ENCODE measurements at places on chromosomes 2 and 18. TPM values are rescaled to one million over a fixed set of nuclear protein-coding genes. Genes with fewer than 3 reads are reported as not detected.

GRCh38 chr18:39751161-39751560 is 2185.6 kb upstream of the CELF4 start:
- DNase-seq = no peak

- DNase-seq = no peak
Measured at GRCh38 chr2:47907039-47907781, 912 bp upstream of the FBXO11 start.

- no peak for DNase-seq
Measured at GRCh38 chr2:75655861-75656260, 9.3 kb downstream of the MRPL19 start.

Gene RSAD2
- 0.20 TPM for total RNA-seq

- DNase-seq = no peak
Measured at GRCh38 chr2:222862909-222863544, 2.2 kb downstream of the ACSL3 start.

DNA sequence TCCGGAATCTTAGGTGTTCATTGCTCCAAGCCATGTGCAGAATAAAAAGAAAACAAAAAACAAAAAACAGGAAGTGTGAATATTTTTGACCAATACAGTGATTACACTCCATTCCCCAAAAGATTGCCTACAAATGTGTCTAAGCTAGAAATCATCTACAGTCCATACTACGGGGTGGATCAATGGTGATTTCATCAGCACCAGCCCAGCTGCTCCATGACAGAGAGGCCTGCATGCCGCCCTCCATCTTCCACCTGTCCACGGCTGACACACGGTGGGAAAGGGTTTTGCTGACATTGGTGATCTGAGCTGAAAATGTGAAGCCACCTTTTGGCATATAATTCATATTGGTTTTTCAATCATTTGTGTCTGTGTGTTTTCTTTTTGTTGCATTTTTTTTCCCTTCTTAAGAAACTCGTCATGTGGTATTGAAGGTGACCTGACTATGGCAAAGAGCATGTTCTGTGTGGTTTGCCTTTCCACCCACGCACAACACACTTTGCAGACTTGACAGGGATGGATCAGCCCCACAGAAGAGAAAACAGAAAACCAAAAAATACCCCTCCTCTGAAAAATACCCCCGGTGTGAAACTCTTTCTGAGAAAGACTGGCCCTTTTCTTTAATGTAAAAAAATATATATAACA is 533.1 kb downstream of the RNF144A start:
- DNase-seq = no peak

Gene IL18R1
- 0.22 TPM for total RNA-seq

GRCh38 chr2:127106457-127106990 is 430 bp downstream of the BIN1 start:
- peak; percentile 32 for DNase-seq

Gene DES
- total RNA-seq = not detected

- no peak for DNase-seq
Measured at GRCh38 chr2:49342156-49342555, 187.8 kb upstream of the FSHR start.

DNA sequence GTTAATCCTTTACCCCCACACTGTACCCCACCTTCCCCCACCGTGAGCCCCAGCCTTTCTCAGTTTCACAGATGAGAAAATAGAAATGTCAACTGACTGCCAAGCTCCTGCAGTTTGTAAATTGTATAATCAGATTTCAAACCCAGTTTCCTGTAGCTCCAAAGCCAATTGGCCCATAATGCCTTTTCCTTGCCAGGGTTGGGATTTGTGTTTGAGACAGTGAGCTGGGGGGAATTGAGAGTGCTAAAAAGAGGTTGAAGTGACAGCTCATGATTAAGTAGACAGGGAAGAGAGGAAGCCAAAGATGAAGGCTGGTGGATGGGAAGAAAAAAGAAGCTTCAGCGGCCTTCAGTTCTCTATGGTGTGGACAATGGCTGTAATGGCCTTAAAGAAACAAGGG is 10.7 kb downstream of the OSBPL6 start:
- no peak for DNase-seq

Gene SCN7A
- not detected for total RNA-seq

DNA sequence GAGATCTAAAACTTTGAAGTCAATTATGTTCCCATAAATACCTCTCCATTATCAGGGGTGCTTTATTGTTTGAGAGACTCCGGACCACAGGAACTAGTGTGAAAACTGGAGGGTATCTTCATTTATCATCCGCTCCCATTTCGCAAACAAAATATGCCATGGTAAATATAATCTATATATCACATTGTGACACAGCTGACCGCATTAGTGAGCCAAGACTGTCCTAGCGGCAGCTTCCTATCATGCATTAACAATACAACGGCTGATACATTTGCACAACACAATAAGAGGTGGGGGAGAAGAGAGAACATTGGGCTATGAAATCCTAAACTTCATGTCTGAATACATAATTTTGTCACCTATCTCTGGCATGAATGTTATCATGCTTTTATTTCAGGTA is 29.5 kb downstream of the BCL11A start:
- no peak for DNase-seq

GRCh38 chr2:105400138-105400540 is 1.3 kb upstream of the FHL2 start:
- DNase-seq = no peak

- no peak for DNase-seq
Measured at GRCh38 chr18:37368110-37368954, 197.3 kb downstream of the CELF4 start.

- no peak for DNase-seq
Measured at GRCh38 chr2:160174322-160174721, 25.8 kb downstream of the ITGB6 start.

DNA sequence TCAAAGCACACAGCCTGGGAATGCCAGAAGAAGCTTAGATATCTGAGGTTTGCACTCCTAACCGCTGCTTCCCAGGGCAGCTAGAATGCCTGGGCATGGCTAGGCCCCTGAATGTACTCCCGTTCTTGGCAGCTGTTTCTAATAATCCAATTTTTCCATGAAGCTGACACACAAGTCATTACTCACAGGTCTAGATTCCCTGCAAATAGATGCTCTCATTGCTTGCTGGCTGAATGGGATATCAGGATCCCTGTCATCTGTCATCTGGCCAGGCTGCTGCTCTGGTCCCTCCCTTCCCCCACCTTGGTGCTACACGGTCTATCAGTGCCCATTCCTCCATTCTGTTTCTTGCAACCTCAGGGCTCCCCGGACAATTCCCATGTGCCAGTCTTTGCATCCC is 40.7 kb upstream of the TEX51 start:
- no peak for DNase-seq

DNA sequence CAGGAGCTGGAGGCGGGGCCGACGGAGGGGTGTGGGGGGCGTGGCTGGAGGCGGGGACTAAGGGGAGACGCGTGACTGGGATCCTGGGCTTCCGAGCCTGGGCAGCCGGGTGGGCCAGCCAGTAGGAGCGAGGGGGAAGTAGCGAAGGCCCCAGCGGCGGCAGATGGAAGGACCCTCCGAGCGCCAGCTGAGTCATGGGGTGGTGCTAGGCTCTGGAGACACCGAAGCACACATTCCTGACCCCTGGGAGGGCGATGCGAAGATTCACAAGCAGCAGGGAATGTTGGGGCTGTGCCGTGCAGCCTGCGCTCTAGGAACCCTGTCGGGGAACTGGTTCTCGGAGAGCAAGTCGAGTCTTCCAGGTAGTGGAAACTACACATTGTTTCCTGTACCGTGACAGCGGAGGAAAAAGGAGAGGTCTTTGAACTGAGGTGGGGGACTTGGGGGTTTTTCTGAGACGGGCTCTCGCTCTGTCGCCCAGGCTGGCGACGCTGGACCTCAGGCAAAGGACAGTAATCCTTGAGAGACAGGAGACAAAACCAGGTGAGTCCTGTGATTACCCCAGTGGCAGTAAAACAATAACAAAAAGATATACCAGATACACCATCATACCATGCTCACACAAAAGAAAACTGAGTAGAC is 650 bp upstream of the AFG3L2 start:
- DNase-seq = no peak

Gene SLC16A14
- under 0.01 TPM for total RNA-seq

Gene SLC19A3
- total RNA-seq = not detected

DNA sequence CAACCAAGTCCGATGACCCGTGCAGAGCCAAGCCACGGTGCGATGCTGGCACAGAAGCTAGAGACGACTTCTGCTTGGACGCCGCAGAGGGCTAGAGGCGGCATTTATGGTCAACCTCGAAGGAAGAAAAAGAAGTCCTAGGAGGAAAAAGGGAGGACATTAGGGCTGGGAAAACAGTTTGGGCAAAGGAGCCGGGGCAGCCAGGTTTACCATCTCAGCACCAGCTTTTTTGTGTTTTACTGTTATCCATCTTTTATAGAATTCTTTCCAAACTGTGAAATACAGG is 643 bp upstream of the DTNB start:
- no peak for DNase-seq

- no peak for DNase-seq
Measured at GRCh38 chr2:204966245-204966644, 421.0 kb downstream of the PARD3B start.

- no peak for DNase-seq
Measured at GRCh38 chr2:176334729-176335128, 65.5 kb downstream of the MTX2 start.

Gene ZSCAN30
- total RNA-seq = 6.9 TPM

Gene NR4A2
- total RNA-seq = 0.20 TPM

Gene SLC35F5
- 89.8 TPM for total RNA-seq

Gene CABYR
- total RNA-seq = 0.60 TPM

DNA sequence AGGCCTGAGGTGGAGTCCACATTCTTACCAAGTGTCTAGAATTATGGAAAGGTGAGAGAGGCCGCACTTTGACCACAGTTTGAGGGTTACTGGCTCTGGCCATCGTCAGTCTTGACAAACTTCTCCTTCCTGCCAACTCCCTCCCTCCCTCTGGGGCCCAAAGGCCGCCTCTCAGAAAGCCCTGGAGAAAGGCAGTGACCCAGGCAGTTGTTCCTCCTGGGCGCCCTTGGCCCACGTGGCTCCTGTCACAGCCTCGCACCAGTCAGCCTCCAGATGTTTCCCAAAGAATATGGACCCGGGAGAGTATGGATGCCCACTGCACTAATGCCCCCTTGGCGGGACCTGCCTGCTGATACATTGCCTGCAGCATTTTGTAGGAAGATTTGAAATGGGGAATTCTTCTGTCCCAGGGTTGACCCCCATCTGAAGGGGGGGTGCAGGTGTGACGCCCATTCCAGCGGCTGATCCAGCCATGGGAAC is 61.7 kb downstream of the ASB1 start:
- no peak for DNase-seq

Gene GKN1
- not detected for total RNA-seq

DNA sequence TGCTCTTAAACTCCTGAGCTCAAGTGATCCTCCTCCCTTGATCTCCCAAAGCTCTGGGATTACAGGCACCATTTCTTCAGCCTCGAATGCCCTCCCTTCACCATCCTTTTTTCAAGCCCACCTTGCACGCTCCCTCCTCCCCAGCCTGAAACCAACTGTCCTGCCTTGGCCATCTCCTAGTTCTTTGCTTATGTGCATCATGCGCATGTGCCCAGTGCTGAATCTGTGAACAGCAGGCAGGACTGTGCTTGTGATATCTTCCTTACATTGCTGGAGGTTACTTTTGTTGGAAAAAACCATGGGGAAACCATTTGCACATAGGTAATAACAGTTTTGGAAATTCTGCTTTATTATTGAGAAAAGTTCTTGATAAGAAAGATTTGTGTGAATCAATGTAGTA is 30.2 kb upstream of the CETN1 start:
- no peak for DNase-seq

Gene FLACC1
- 0.60 TPM for total RNA-seq

- no peak for DNase-seq
Measured at GRCh38 chr2:166341426-166341825, 34.3 kb downstream of the SCN9A start.

DNA sequence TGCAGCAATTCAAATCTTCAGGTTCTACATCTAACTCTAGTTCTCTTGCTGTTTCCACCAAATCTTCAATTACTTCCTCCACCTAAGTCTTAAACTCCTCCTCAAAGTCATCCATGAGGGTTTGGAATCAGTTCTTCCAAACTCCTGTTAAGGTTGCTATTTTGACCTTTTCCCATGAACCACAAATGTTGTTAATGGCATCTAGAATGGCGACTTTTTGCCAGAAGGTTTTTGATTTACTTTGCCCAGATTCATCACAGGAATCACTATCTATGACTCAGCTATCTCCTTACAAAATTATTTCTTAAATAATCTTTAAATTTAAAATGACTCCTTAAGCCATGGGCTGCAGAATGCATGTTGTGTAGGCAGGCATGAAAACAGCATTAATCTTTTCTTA is 368.9 kb upstream of the TNP1 start:
- no peak for DNase-seq

Gene TET3
- 3.1 TPM for total RNA-seq

Gene E2F6
- 10.9 TPM for total RNA-seq

Gene RESP18
- not detected for total RNA-seq

Gene CNTNAP5
- not detected for total RNA-seq

Gene AAK1
- 18.5 TPM for total RNA-seq

Gene UNC80
- total RNA-seq = 0.20 TPM

DNA sequence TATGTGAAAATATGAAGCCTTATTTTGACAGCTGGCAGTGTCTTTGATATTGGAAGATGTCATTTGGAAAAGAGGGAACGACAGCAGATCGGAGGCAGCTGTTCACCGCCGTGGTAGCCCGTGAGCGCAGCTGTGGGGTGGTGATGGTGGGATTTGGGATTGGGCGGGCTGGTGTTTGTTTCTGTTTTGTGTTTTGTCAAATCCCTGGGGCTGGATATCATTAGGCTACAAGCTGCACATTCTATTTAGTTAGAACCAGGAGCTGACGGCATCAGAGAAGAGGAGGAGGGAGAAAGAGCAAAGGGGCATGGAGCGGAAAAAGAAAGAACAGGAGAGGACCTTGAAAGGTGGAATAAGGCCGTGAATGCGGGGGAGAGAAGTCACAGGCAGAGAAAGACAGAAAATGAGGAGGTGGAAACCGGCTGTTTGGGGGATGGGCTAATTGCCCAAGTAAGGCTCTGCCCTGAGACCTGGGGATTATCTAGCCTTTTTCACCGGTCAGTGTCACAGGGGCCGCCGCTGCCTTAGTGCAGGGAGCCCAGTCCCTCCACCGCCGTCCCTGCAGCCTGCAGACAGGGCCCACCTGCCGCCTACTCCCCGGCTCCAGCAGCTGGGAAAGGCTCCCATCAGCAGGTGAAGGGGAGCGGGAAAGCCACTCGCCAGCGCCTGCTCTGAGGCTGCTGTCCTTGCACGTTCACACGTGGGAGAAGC is 88.0 kb downstream of the ZCCHC2 start:
- DNase-seq = no peak

Gene PIEZO2
- 256 TPM for total RNA-seq

Gene TDRD15
- total RNA-seq = not detected
